Calu3 (cell line): ENCODE measurements at places on chromosomes 16 and 17. TPM values are rescaled to one million over a fixed set of nuclear protein-coding genes. Genes with fewer than 3 reads are reported as not detected.

GRCh38 chr17:32993977-32994376 lies 2.3 kb downstream of the SPACA3 start:
- no peak for DNase-seq

DNA sequence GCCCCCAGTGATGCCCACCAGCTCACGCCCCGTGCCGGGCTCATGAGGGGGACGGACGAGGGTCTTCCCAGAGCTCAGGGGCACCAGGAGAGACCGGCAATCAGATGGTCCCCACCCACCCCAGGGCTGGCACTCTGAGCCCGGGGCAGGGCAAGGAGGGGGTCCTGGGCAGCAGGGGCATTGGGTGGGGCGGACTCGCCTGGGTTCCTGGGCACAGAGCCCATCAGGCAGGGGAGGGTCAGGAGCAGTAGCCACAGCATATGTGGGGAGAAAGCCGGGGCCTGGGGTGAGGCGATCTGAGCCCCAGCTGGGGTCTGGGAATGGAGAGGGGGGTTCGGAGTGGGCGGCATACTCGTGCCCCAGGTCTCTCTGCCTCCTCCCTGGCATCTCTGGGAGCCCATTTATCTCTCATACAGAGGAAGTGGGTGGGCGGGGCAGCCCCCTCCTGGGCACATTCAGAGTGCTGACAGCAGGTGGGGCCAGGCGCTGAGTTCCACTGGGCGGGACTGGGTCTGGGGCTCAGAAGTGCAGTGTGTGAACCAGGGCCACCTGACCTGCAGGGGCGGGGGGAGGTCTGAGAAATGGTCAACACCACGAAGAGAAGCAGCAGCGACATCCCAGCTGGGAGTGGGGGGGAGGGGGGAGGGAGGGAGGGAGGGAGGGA lies 20.5 kb upstream of the UBE2I start:
- DNase-seq: no peak

GRCh38 chr17:45775148-45775547 lies 9.0 kb upstream of the CRHR1 start:
- no peak for DNase-seq

Gene TAC4
- total RNA-seq: not detected in 2 replicates
